ENCODE measurements at places on chromosomes 1 and 21.

- DNase-seq: no peak
Measured at GRCh38 chr21:41497008-41497407, 10.9 kb downstream of the TMPRSS2 start.

DNA sequence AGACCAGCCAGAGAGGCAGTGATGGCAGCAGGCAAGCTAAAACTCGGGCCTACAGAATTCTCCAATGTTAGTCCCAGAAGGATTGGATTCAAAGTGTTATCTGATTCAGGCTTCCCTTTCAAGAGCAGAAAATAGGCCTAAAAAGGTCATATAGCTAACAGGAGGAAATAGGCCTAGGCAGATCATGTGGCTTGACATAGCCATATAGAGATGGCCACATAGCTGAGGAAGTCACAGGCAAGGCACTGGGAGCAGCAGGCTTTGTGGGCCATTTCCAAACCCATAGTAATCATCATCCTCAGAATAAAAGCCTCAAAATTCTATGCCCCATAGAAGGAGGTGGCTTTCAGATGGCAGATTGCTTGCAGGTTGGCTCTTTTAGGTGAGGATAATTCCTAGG is 29.0 kb upstream of the LMO4 start:
- no peak for DNase-seq

DNA sequence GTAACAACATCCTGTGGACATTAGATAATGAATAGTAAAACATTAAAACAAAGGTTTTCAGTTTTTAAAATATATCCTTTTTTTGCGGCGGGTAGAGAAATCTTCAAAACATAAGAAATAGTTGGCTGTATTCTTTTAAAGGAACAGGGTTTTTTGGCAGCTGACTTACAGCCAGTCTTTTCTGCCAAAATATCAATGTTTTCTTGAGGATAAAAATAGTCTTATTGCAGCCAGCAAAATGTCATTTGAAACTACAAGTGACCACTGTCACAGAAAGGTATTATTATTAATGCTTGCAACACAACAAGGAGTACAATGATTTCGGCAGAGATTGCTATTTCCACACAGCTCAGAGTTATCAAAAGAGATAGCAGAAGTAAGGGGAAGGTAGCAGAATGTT is 21.4 kb downstream of the OLFM3 start:
- DNase-seq: no peak

DNA sequence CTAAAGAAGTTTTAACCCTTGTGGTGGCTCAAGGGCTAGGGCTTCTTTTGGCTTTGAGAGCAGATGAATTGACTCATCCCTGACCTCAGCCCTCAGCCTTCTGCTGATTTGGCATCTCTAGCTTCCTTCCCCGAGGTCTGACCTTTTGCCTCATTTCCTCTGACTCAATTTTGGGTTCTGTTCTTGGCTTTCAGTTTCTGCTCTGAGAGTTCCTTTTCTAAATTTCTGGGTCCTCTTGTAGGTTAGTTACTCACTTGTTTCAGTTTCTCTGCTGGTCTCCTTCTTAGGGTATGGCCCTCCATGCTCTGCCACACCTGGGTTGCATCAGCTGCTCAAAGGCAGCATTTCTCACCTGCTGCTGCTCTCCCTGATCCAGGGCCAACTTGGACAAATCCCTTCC is 19.4 kb downstream of the PDE4B start:
- DNase-seq: peak; percentile 94

DNA sequence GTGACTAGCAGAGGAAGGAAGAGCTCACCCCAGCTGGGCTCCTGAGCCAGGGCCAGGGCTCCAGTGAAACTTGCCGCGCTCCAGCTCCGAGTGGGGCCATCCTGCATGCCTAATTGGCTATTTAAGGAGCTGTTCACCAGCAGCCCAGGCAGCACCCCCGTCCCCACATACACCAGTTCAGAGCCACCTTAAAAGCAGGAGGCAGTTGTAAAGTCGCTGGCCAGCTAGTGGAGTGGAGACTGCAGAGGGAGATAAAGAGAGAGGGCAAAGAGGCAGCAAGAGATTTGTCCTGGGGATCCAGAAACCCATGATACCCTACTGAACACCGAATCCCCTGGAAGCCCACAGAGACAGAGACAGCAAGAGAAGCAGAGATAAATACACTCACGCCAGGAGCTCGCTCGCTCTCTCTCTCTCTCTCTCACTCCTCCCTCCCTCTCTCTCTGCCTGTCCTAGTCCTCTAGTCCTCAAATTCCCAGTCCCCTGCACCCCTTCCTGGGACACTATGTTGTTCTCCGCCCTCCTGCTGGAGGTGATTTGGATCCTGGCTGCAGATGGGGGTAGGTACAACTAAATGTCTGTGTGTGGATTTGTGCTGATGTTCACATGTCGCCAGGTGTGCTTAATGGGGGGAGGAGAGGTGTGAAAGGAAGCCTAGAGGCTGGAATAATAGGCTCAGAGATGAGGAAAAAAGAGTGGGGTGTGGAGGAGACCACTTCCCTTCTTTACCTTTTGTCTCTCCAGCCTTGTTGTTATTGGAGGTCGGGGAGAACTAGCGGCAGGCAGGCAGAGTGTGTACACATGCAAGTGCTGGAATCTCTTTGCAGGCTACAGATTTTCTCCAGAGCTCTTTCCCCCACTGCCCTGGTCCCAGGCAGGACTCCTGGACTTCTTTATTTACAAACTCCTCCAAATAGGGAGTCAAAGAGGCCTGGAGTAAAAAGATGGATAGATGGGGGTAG is at the start of gene CA14:
Gene CA14 (plus strand): TSS at position 151 of the 962 bp plus-strand sequence. CDS start 355 bp downstream, at position 506.
- DNase-seq: no peak
